ENCODE measurements at places on chromosomes 1 and 21.
A peak's percentile ranks its signal among the peaks of the same experiment; 100 is the strongest.

- no peak for DNase-seq
Measured at GRCh38 chr1:156217871-156218270, 5.1 kb downstream of the PMF1 start.

GRCh38 chr1:234956821-234957329 is 171.8 kb downstream of the TOMM20 start:
- DNase-seq = no peak

GRCh38 chr1:119320100-119320499 is 48.5 kb upstream of the HAO2 start:
- no peak for DNase-seq

GRCh38 chr1:167305706-167306277 is 85.1 kb downstream of the POU2F1 start:
- DNase-seq = no peak

DNA sequence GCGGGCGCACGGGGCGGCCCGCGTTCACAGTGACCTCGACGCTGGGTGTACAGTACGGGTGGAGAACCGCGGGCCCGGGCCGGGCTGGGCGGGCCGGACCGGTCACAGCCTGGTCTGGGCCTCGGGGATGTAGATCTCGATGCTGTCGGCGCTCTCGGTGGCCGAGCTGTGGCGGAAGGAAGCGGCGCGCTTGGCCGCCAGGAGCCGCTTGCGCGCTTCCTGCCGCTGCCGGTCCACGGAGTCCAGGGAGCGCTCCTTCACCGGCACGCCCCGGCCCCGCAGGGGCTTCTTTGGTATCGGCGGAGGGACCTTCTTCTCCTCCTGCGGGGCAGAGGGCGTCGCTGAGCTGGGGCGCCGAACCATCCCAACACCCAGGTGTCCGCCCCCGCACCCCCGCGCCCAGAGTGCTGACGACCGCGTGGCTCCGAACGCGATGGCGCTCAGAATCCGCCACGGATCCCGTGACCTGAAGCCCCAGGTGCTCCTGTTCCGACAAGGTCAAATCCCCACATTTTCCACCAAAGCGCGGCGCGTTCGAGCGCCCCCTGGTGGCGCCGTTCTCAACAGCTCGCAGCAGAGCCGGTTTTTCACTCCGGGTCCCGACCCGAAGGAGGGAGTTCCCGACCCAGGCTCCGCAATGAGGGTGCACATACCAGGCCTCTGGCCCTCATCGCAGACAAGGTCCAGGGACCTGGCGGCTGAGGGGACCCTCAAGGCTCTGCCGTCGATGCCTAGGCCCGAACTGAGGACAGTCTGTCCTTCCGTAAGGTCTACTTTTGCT is 6.6 kb upstream of the SMIM12 start:
- peak; percentile 85 for DNase-seq

- no peak for DNase-seq
Measured at GRCh38 chr1:116794804-116795481, 40.7 kb downstream of the CD2 start.

GRCh38 chr1:201060586-201060985 is 37.1 kb upstream of the KIF21B start:
- no peak for DNase-seq

DNA sequence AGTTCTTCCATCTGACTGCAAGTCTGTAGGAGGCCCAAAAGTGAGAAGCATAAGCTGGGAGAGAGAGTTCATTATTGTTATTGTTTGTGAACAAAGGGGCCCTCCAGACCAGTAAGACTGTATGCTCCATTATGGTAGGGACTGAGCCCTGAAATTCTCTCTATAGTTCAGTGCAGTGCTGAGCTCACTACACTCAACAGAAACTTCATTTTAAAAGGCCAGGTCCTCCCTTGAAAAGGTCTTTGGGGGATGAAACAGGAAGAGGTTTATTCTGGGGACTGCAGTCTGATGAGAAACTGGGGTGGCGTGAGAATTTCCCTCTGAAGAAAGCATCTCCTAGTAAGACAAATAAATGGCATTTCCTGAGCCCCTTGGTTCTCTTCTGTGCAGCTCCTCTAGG is 5.5 kb upstream of the GATAD2B start:
- DNase-seq = no peak

- no peak for DNase-seq
Measured at GRCh38 chr21:19045876-19046275, 642.3 kb upstream of the TMPRSS15 start.
